Germinal center (tissue), 1 donor: ENCODE measurements at places on chromosomes 7 and 10.

DNA sequence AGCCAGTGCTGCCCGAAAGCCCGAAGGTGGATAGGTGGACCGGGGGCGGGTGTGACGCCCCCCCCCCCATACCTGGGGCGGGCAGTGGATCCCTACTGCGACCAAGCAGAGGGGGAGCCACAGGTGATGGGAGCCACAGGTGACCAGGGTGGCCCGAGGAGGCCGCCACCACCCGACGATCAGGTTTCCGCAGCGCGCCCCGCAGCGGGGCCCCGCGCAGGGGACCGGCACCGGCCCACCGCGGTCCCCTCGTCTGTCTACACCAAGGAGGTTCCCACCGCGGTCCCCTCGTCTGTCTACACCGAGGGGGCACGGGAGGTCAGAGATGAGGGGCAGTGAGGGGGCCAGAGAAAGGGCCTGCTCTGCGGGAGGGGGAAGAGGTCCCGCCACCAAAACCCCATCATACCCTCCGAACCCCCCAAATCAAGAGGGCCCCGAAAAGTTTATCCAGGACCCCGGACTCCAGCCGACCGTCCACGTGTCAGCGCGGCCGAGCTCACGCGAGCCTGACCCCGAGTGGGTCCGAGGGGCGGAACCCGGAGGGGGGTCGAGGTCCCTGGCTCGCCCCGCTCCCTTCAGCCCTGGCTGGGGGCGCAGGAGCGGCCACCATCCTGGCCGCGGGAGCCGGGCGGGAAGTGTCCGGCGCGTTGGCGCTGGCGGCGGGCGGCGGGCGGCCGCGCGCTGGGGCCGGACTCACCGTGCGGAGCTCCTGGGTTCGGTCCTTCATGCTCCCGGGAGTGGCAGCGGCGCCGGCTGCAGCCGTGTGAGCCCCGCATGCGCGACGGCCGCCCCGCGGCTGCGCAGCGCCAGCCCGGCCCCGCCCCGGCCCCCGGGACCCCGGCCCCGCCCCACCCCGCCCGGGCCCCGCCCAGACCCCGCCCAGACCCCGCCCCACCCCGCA is at the start of gene STX1A:
TSS of gene STX1A (minus strand) at position 765 of the 901 bp plus-strand sequence. CDS start at position 727, 38 bp downstream.
- peak; percentile 93 for DNase-seq

DNA sequence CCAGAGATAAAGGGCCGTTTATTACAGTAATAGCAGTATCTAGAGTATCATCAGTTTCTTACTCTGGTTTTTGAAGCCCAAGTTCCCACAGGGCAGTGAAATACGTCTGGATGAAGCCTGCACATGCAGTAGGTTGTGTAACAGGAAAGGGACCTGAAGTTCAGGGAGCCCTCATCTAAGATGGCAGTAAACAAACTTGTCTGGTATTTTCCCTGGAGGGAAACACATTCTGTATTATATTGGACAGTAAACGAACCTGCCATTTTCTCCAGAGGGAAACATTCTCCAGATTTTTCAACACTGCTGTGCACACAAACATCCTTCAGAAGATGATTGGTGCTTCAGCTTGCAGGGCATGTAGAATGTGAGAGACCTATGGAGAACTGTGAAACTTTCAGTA is 189.9 kb downstream of the TFEC start:
- DNase-seq: no peak

DNA sequence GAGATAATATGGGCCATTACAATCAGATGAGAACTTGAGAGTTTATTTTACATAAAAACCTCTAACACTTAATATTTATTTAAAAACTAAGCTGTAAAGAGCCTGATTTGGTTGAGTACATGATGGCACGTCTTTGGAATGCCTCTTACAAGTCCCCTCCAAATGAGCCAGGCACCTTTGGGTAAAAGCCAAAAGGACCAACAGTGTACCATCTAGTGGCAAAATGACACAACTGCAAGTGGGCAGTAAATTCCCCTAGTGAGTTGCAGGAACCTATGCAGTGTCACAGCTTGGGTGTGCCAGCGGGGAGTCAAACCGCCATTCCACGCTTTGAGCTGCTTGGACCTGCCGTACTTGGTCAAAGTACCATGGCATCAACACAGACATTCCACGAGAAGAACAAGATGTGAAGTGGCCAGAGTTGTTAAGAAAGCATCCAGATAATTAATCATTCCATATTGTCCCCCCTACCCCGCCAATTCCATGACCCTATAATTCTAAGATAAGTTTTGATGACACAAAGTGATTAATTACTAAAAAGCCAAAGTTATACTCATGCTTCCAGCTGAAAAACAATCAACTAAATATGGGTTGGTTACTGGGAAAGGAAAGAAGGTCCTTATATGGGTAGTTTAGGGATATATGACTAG is 115.2 kb downstream of the SORBS1 start:
- DNase-seq: peak; percentile 70

GRCh38 chr10:119853574-119853973 is 19.1 kb downstream of the MCMBP start:
- no peak for DNase-seq

- no peak for DNase-seq
These were observed 148.0 kb downstream of the LRRN3 start for GRCh38 chr7:111238886-111239285.

DNA sequence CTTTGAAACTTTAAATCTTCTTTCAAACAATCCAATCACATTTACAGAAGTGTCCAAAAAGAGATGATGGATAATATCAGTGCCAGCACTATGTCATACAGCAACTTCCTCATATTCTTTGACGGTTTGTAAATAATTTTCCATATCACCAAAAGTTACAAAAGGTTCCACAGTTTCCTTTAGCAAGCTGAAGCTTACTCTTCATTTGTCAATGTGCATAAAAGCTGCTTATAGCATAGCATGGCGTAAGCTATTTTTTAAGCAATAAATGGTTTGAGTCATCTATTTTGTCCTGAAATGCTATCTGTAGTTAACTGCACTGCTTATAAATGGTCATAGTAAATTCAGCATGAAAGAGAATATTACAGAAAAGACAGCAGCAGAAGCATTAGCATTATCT is 95.1 kb downstream of the ETV1 start:
- no peak for DNase-seq

GRCh38 chr7:105309235-105310169 is 79.2 kb downstream of the SRPK2 start:
- DNase-seq: no peak

DNA sequence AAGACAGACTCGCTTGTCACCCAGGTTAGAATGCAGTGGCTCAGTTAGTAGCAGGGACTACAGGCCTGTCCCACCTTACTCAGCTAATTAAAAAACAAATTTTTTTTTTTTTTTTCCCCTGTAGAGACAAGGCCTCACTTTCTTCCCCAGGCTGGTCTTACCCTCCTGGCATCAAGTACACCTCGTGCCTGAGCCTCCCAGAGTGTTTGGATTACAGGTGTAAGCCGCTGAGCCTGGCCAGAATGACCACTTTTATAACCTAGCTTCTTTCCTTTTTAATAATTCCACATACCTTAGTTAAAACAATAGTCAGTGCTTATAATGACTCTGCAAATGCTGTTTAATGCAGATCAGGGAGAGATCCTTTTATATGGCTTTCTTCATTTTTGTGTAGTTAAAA is 31.3 kb downstream of the RSBN1L start:
- DNase-seq: no peak

DNA sequence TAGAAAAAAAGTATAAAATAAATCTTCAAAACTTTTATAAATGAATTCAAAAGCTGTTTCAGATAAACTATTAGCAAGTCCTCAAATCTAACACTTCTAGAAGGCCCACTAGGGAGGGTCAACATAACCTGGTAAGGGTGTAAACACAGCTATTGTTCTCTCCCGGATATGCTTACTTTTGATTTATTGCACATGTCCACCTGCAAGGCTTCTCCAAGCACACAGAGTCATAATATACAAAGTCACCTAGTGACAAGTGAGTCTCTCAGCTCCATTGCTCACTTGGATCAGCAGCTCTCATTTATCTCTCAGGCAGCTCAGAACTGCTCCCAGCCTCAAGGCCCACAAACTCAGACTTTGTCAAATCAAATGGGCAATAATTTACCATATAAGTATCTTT is 44.0 kb upstream of the COL1A2 start:
- no peak for DNase-seq

DNA sequence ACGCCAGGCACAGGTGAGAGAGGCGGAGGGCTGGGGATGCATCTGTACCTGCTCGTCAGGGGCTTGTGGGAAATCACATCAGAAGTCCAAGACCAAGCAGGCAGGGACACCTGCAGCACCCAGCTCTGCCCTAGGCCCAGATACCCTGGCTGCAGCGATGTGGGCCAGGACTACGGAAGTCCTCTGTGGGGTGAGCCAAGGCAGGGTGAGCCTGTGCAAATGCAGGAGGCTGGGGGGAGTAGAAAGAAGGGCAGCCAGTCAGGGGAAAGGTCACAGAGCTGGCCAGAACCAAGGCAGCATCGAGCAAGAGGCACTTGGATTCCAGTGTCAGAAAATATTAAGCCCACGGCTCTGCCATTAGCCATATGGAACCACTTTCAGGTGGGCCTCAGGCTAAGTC is 85.2 kb downstream of the TNS3 start:
- DNase-seq: no peak

DNA sequence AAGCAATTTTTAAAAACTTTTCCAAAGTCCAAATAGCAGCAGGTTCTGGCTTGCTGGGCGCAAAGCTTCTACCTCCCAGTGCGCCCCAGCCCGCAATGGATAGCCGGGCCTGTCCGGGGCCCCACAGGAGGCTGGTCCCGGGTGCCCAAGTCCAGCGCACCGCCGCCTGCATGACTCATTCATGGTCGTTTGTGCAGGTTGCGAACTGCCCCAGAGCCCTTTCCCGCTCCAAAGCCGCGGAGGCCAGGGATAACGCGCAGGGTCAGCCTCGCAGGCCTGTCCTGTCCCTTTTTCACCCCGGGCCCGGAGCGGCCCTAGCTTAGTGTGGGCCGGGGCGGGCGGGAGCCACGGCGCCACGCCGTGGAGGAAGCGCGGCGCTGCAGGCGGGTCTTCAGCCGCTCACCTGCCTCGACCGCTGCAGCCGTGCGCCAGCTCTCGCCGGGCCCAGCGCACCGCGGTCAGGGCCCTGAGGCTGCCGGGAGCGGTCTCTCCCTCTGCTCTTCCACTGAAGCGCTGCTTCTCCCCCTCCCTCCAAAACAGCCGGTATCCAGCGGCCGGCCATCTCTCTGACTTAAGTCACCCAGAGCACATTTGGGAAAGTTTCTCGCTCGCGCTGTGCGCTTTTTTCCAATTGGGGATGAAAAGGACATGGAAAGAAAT is 1.7 kb upstream of the EGR2 start:
- DNase-seq: peak; percentile 89

DNA sequence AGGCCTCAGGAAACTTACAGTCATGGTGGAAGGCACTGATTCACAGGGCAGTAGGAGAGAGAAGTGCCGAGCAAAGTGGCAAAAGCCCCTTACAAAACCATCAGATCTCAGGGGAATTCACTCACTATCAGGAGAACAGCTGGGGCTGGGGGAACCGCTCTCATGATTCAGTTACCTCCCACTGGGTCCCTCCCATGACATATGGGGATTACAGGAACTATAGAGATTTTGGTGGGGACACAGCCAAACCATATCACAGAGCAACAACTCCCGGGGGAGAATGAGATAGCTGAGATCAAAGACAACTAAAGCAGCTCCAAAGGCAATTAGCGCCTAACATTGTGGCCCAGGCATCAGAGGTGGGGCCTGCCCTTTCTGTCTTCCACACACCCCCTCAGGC is 85.4 kb upstream of the VOPP1 start:
- no peak for DNase-seq

DNA sequence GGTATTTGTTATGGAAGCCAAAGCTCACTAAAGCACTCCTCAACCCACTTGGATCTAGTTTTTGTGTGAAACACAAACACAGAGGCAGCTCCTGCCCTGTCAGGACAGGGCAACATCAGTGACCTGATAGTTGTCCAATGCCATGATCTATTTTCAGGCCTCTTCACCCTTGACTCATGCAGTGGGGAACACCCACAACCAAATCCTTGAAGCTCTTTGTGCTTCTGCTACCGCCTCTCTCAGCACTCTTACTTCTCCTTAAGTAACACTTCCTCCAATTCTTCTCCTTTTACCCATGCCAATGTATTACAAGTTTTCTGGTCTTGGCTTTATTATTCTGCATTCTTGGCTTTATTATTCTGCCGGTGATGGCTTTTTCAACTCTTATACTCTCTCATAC is 425.3 kb downstream of the INHBA start:
- DNase-seq: no peak

DNA sequence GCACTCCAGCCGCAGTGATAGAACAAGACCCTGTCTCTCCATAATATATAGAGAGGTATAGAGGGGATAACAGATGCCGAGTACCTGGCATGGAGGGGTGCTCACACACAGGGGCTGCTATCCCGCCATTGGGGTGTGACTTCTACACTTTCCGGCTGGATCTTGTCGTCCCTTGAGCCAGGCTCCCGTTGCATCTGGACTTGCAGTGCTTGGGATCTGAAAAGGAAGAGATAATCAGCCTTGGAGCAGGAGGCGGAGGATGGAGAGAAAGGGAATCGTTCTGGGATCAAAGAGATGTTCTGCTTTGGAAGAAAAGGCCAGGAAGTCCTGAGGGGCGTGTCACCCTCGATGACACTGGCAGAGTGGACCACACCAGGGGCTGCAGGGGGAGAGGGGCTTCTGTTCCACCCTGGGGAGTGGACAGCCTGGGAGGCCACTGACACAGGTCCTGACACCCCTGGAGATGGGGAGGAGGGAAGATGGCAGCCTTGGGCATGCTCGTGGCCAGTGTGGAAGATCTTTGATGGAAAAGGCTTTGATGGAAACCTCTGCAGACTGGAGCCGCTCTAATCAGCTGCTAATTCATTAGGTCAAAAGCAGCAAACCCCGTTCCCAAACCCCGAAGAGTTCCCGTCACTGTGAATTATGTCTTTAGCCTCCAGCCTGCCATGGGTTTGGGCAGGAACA is 85.1 kb downstream of the CARD11 start:
- no peak for DNase-seq

DNA sequence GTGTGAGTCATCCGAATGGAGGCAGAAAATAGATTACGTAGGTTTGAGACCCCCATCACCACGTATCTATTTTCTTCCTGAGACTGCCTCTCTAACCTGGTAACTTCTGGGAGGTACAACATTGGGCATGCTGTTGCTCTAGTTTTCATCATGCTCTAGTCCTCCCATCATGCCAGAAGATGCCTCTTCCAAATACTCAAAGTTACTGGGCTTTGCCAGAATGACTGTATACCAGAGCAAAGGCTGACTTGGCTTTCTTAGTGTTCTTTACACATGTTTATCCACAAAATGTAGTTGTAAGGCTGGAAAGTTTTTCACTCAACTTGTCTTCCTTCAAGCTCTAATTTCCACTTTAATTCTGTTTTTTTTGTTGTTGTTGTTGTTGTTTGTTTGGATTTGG is 370.5 kb downstream of the MDFIC start:
- DNase-seq: no peak

DNA sequence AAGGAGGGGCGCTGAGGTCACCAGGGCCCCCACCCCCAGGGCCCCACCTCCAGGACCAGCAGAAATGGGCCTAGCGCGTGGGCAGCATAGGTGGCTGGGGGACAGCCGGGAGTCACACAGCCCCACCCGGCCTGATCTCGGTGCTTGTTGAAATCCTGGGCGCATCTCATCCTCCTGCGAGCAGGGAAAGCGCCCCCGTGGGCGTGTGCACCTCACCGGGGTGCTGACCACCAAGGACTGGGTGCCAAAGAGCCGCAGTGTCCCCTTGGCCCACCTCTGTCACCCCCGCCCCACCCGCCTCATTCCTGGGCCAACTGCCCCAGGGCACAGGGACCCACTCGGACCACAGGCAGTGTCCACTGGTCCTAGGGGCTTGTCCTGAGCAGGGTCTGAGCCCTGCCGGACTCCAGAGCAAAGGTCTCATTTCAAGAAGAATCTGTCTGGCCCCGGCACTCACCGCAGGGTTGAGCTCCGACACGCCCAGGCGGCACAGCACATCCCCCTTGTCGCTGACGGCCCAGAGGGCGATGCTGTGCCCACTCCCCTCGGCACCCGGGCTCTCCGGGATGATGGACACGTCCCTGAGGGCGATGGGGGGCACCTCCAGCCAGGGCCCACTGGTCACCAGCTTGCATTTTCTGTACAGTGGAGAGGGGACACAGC is 11.4 kb downstream of the BHLHA15 start:
- DNase-seq: no peak
